Stimulated activated CD4-positive, alpha-beta T cell treated with anti-CD3 and anti-CD28 coated beads, Interleukin-4, amount 100 ng/mL, for 1 hour (primary cell): ENCODE measurements at places on chromosomes 3 and 15.
A peak's percentile ranks its signal among the peaks of the same experiment; 100 is the strongest.

DNA sequence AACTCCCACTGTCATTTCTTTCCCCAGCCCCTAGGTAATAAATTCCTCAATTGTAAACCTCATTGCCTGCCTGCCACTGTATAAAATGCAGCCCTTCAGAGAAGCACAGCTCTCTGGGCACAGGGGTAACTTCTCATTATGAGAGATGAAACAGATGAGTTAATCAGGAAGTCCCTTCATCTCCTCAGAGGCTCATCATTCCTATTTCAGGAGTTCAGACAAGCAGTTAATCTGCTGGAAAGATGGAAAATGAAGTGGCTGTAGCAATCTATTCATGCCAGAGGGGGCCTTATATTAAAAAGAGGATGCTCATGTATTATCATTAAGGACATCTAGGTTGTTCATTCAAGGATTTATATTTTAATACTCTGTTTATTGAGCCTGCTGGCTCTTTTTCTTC, 519.5 kb upstream of the LMCD1 start:
- DNase-seq: no peak

GRCh38 chr3:25287291-25287884, 140.7 kb upstream of the RARB start:
- no peak for DNase-seq

DNA sequence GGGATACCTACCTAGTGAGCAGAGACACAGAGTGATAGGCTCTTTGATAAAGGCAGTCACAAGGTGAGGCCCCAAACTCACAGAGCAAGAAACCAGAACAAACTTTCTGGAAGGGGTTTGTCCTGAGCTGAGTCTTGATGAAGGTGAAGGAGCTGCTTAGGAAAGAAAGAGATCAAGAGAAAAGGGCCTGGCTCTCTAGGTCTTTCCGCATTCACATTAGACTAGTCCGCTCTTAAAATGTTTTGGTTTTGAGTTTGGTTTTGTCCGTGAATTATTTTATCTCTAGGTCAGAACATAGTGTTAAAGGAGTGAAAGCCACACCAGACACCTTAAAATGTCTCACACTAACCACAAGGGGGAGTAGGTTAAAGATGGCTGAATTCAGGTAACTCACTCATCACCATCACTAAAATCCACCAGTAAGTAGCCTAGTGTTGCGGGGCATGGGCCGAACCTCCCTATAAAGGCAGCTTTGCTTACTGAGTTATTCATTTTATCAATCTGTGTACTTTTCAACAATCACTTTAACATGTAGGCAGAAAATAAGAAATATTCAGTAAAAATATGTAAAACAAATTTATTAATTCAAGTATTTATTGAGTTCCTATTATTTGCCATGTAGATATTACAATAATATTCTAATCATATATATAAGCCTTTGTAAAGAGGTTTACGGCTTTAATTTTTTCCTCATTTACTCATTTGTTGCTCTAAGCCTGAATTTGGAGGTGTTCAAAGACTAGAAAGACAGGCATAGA, 121.5 kb upstream of the TSC22D2 start:
- DNase-seq: no peak

DNA sequence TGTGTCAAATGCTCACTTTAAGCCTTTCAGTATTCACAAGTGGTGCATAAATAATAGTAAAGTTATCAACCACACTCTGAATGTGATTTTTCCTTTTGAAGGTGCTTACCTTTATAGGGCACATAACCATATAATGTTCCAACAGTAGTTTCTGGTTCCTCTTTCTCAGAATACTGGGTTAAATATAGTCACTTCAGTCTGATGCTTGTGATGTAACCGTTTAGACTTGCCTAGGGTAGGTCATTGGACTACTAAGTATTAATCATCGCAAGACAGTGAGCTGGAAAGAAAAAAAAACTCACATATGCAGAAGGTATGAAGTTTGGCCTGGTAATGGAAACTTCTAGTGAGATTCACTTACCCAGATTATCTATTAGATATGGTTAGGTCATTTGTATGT, 1.9 kb downstream of the KBTBD8 start:
- DNase-seq: no peak

DNA sequence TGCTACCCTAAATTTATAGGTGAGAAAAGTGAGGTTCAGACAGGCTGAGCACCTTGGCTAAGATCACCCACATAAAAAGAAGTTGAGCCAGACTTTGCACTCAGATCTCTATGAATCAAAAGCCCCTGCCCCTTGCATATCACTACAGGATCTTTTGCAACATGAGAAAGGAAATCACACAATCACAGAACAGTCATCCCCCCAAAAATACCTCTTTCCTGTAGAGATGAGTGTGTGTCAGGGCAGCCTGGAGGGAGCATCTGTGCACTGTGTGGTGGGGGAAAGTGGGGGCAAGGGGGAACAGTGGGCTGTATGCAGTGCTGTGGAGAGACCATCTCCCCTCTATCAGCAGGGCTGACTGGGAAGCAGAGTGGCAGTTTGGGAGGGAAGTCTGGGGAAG, 46.6 kb downstream of the EPHB3 start:
- no peak for DNase-seq

DNA sequence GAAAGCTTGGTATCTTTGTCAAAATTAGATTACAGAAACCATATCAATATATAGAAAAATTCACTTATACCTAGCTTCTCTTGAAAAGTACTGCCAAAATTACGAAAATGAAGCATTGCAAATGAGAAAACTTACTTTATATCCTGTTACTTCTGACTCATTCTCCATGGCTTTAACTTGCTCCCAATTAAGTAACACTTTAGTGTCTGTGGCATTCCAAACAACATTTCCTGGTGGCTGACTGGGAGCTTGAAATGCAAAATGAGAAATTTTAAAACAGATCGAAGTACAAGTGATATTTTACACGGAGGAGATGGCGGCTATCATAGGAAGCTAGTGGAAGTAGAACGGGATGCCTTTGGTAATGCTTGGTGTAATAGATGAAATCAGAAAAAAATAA, 347.3 kb downstream of the CNTN3 start:
- DNase-seq: no peak

DNA sequence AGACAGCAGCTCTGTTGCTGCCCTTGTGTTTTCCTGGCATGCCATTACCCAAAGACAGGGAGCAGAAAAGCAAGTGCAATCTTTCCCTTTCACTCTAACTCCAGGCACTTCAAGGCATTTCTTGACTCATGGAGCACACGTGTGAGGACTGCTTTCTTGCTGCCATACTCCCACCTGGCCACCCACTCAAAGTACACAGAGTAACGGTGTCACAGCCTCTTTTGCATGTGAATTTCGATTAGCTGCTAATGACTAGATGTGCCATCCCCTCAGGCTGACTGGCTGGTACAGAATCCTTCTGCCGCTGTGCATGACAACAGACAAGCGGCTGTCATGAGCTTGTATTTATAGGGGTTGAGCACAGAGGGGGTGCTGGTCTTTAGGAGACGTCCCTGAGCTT, 380.6 kb downstream of the CTNNB1 start:
- no peak for DNase-seq

DNA sequence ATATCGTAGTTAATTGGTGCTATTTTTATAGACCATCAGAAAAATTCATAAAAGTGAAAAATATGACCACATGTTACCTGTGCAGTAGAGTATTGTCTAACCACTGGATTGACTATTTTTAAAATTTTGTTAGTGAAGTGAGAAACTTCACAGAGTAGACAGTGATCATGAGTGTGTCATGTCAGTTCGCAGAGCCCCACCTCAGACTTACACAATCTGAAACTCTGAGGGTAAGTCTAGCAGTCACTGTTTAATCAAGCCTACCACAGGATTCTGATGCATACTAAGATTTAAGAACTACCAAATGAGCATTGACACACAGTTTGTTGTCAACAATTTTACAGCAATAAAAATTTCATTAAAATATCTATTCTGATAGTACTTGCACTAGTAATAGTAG, 552.9 kb upstream of the SUCLG2 start:
- DNase-seq: no peak

GRCh38 chr15:33963831-33964664, 4.2 kb upstream of the CHRM5 start:
- no peak for DNase-seq

GRCh38 chr15:49978121-49978520, 140.9 kb downstream of the ATP8B4 start:
- no peak for DNase-seq

- DNase-seq: no peak
Measured at GRCh38 chr3:192010490-192010889, 549.5 kb downstream of the PYDC2 start.

GRCh38 chr3:129413687-129414506, 14.5 kb downstream of the EFCAB12 start:
- no peak for DNase-seq

DNA sequence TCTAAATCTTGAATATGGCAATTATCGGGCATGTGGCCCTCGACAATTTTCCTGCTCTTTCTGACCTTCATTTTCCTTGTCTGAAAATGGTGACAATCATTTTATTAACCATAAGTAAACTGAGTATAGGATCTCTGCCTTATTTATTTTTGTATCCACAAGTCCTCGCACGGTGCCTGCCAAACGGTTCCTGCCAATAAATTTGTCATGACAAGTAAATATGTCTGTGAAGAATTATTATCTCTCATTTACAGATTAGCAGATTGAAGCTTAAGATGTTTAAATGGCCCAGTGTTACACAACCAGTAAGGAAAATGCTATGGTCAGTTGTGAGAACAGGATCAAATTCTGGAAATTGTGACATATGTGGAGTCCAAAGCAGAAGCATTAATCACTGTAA, 65.9 kb upstream of the ARL6 start:
- no peak for DNase-seq

GRCh38 chr15:58314593-58315216, 117.1 kb upstream of the LIPC start:
- no peak for DNase-seq

- no peak for DNase-seq
Measured at GRCh38 chr15:84946772-84947489, 34.7 kb upstream of the PDE8A start.

DNA sequence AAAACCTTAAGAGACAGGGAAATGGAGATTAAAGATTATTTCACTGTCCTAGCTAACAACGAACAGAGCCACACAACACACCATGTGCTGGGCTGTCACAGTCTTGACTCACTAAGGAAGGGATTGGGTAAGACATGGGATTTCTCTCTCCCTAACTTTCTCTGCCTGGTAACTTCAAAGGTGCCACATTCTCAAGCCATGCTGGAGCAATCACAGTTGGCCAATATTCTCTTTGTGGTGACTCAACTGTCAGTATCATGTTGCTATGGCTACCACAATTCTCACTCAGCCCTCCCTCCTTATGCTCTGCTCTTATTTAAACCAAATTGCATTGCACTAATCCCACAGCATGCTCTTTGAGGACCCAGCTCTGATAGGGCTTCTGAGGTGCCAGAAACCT, 74.0 kb downstream of the OXNAD1 start:
- DNase-seq: no peak

DNA sequence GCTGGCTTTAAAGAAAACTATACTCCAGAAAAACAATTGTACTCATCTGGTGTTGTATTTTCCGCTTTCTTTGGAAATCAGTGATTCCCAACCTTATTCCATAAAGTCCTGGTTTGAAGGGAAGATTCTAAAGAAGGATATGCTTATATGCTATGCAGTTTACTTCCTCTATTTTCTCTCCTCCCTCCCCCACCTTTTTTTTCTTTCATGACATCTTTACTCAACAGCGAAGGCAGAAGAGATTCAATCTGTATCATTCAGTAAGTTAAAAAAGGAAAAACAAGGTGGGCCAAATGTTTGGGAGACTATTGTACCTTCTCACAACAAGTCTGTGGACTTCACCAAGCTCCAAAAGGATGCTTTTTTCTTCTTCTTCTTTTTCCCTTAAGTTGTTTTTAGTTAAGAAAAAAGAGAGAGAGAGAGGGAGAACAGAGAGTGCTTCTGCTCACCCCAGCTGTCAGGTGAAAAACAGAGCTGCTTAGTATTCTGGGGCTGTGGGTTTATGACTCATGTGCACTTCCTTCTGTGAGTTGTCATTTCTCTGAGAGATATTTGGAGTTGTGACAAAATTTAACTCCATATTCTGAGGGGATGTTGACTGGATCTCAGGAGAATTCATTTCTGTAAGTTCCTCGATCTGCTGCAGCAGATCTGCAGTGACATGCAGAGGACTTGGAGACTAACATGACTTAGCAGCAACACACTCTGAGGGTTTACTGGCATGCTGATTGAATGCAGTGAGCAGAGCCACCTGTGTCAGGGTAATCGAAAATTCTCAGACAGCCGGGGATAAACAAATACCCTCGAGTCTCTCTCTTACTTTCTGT, 70.7 kb downstream of the SSR3 start:
- peak; percentile 17 for DNase-seq

DNA sequence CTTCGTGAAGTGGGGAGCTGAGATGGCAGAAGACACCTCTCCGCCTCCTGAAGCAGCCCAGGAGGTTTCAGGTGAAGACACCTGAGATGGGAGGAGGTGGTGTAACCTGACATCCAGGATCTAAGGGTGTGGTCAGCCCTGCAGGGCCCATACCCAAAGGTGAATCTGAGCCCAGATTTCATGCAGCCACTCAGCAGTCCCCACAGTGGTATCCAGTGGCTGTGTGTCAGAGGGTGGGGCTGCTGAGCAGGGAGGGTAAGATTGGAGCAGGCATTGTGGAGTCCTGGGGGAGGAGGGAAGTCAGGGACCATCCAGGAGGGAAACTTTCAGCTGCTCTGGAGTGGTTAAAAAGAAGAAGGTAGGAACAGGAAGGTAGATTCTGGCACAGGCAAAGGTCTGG, 46.0 kb upstream of the SMAD6 start:
- DNase-seq: no peak

DNA sequence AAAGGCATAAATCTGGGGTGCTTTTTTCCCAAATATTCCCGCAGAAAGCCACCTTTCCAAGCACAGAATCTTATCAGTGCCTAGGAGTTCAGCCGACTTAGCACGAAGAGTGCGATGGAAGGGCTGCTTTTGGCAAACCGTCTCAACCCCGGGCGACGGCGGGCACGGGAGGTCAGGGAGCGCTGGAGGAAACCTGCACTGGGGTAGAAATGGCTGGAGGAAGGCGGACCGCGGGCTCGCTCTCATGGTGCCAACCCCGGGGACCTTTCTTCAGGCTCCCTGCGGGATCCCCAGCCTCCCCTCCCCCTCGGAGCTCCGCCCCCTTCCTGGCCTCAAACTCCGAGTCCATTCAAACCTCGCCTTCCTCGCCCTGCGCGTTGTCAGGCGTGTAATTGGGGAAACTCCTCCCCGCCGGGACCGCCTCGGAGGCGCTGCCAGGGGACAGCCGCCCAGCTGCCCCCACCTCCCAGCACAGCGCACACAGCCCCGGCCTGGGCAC, at the start of gene GABRG3:
GABRG3 (plus strand) TSS at position 470 of the 499 bp plus-strand sequence.
- no peak for DNase-seq

GRCh38 chr15:88717382-88718031, 78.7 kb downstream of the ISG20 start:
- DNase-seq: no peak

DNA sequence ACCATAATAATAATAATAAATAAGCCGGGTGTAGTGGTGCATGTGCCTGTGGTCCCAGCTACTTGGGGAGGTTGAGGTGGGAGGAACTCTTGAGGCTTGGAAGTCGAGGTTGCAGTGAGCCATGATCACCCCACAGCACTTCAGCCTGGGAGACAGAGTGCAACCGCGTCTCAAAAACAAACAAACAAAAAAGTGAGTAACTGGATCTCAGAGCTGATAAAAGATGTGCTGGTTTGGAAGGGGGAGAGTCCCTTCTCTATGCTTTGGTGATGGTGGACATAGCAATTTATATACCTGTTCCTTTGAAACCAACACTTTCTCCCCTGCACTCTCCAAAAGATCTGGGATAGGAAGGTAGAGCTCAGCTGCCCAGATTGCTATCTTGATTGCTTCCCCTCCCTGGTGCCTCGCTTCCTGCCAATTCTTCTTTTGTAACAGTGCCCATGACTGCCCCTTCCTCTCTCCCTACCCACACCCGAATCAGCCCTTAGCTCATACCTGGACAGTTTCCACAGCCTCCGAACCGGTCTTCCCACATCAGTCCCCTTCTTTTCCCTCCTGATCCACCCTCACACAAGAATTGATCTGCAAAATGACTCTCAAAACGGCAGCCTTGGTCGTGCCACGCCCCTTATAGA, 55.1 kb upstream of the UBE2E1 start:
- no peak for DNase-seq
